ENCODE measurements at places on chromosomes 4 and X.

GRCh38 chr4:3522651-3523050, 9.6 kb downstream of the LRPAP1 start:
- DNase-seq: no peak

- DNase-seq: no peak
These were observed 572 bp downstream of the EXOSC9 start for GRCh38 chr4:121801715-121802075.

- no peak for DNase-seq
These were observed 132.1 kb upstream of the NEIL3 start for GRCh38 chr4:177177541-177178081.

- no peak for DNase-seq
These were observed 45.3 kb downstream of the TBCK start for GRCh38 chr4:106270736-106271135.

DNA sequence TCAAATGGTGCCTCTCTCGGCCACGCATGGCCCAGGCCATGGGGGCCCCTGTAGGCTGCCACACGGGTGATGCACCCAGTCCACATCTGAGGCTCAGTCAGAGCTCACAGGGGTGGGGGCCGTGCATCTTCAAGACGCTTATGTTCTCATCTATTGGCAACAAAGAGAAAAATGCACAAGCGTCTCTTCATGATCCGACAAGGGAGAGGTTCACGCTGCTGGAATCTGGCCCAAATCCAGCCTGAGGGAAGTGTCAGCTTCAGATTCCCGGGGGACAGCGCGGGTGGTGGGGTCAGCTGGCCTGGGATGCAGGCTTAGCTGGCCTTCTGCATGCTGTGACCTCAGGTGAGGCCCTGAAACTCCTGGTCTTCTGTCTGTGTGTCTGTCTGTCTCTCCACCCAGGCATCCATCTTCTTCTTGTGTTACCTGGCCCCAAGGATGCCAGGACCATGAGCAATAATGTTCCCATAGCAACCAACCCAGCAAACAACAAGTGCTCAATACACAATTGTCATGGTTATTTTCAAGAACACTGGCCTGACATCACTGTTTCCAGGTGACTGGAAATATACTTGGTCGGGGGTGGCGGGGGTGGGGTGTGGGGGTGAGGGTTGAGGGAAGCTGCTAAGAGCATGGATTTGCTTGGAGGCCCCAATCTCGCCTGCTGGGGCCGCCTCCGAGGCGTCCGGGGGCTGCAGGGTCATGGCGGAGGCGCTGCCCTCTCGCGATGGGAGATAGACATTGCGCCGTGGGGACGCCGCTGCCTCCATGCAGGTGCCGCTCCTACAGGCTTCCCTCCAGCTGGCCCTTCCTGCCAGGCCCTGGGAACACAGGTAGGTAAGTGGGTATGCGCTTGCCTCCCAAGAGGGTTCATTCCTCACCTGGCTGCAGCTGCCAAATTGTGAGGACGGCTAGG, 48.3 kb downstream of the ABLIM2 start:
- no peak for DNase-seq

DNA sequence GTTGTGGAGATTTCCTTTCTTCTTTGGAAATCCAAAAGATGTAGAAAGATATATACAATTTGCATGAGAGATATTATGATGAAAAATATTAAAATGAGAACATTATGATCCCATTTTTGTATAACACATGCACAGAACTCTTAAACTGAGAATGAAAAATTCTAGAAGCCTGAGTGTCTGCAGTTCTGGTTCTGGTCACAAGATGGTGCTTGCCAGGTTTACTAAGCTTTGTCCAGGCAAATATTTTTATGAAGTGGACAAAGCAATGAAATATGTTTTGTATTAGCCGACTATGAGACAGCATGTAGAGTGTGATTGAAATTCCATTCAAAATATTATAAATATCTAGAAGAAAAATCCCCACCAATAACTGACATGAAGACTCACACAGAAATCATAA, 2.2 kb downstream of the PWWP3B start:
- DNase-seq: no peak

- no peak for DNase-seq
These were observed 232.3 kb upstream of the CPEB2 start for GRCh38 chr4:14769993-14770392.

DNA sequence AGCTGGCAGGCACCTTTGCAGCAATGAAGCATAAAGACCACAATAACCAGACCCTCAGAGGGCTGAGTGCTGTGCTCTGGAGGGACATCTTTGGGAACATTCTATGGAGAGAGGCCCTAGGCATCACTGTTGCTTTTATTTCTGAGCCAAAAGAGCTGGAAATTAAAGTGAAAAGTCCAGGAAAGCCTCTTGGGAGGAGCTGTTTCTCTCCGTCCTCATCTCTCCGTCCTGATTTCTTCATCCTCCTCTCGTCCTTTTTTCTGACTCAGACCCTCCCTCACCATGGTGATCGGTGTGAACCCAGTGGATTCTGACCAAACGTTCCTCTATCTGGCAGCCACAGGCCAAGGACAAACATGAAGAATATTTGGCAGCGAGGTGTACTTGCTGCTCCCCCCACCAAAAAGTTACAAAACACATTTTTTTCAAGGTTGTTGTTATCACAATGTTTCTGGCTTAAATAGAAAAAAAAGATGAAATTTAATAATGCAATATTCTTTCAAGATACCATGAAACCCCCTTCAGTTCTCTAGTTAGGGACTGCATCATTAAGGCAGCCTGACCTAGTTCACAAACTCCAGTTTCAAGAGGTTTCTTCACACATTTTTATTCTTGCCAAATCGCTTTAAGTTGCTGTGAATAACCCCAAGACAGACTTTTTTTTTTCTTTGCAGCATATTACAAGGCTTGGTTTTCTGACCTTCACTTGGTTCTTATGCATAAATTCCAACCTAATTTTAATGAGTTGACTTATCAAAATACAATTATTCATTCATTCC, 80.2 kb downstream of the SCD5 start:
- no peak for DNase-seq

Measured in stimulated activated CD8-positive, alpha-beta memory T cell treated with anti-CD3 and anti-CD28 coated beads, Interleukin-7, amount 100 ng/mL, for 4 hours (primary cell).